ENCODE measurements at places on chromosomes 6 and 20.

- no peak for DNase-seq
These were observed 193.3 kb downstream of the MOXD1 start for GRCh38 chr6:132207991-132208390.

- DNase-seq: no peak
These were observed 20.2 kb downstream of the SCML4 start for GRCh38 chr6:107803957-107804356.

DNA sequence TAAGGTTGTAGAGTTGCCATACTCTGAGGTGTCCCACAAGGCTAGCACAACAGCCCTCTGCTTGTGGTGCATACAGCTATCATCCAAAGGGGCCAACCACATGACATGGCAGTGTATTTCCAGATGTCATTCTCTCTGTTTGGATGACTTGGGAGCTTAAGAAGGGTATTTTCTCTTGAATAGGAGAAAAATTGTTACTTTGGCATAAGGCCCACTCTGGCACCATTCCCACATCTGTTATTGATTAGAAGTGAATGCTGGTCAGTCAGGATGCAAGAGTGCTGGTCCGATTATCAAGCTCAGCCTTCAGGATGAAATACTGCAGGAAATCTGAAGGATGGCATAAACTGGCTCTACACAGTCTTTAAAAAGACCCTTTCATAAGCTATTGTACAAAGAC is 83.6 kb upstream of the C20orf144 start:
- no peak for DNase-seq

DNA sequence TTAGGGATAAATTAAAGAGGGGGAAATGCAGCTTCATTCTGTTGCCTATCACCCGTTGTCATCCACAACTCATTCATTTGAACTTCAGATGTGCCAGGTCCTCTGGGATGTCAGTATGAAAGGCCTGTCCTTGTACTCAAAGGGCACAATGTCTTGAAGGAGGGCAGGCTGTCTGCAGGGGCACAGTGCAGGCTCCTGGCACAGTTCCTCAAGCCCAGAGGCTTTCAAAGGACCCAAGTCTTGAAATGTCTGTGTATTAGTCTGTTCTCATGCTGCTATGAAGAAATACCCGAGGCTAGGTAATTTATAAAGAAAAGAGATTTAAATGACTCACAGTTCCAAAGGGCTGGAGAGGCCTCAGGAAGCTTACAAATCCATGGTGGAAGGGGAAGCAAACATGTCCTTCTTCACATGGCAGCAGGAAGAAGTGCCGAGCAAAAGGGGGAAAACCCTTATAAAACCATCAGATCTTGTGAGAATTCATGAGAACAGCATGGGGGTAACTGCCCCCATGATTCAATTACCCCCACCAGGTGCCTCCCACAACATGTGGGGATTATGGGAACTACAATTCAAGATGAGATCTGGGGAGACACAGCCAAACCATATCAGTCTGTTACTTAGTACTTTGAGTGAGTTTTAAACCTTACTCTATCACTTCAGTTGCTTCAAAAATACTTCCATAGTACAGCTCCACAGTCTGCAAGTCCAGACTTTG is 9.4 kb downstream of the SNX9 start:
- no peak for DNase-seq

DNA sequence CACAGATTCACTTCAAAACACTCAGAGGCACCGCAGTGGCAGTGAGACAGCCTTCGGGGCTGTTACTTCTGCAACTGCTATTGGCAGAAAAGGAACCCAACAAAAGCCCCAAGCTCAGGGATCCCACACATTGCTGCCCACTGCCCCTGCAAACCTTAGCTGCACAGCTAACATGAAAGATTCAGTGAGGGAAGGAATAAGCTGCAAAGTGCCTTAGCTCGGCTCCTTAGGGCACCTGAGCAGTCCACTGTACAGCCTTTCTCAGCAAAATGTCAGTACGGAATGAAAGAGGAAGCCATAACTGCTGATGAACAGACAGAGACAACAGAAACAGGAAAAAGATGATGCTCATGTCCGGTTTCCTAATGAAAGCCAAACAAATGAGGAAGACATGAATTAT is 179.7 kb upstream of the SHLD1 start:
- DNase-seq: no peak

- DNase-seq: no peak
These were observed 8.0 kb downstream of the PNISR start for GRCh38 chr6:99416892-99417767.

DNA sequence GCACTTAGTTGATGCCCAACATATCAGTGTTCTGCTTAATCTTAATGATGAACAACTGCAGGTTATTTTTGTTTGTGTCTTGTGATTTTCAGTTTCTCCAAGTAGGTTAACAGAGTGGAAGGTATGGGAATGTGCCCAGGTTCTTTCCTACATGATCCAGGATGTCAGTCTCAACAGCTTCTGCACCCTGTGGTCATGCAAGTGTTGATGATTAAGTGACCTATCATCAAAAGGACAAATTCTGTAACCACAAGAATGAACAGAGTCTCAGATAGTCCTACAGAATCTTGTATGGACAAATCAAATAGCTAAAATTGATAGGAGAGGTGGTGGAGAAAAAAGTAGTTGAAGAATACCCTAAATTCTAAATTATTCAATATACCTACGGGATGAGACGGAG is 26.1 kb downstream of the MAN1A1 start:
- DNase-seq: no peak

DNA sequence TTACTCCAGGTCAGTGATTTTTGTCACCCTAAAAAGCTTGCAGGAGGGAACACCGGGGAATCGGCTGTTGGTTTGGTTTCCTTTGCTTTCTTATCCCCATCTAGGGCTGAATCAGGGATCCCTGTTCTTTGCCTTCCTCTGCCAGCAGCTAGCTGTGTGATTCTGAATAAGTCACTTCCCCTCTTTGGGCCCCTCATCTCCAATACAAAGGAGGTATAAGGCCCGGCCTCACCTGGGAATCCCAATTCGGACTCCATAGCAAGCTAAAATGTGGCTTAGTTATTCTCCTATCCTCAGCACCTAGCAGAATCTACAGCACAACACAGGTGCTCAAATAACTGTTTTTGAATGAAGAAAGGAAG is 18.5 kb upstream of the ARMC12 start:
- no peak for DNase-seq

DNA sequence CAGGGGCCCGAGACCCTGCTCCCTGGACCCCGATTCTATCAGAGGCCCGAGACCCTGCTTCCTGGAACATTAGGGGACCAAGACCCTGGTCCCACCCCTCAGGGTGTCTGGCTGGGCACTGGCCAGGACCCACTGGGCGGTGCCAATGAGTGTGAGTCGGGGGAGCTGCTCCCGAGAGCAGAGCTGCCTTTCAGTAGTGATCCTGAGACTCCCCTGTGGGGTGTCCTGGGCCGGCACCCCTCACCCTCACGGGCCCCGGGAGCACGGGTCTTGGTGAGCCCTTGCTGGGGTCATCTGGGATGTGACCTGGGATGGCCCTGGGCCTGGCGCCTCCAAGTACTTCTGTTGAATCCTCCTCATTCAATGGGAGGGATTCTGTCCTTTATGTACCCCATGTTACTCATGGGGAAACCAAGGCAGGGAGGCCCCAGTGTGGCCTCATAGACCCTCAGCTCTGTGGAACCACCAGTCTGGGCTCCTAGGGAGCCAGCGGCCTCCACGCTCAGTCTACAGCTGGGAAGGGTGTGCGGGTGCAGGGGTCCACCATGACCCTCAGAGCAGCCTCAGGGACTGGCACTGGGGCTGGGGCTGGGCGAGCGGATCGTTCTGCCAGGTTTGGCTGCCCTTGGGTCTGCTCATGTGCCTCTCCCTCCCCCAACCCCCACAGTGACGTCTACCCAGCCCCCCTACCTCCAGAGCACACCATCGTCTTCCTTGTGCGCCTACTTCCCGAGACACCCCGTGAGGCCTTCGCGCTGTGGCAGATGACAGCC is 25.6 kb downstream of the COL20A1 start:
- DNase-seq: no peak

GRCh38 chr20:62203378-62204030 is 16.6 kb downstream of the HRH3 start:
- DNase-seq: no peak

DNA sequence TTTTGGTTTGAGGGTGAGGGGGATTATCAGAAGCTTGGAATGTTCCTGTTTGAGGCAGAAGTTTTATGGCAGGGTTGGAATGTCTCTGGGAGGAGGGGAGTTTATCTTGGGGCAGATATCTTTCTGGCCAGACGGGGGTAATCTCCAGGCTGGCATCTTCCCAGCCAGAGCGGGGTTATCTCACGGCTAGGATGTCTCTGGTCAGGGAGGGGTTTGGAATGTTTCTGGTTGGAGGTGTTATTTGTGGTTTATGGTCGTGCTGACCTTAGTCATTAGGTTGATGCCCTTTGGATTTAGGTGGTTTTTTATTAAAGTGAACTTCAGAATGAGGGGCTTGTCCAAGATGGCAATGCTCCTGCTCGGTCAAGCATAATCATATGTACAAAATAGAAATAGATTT is 14.8 kb downstream of the PGK2 start:
- no peak for DNase-seq

- DNase-seq: no peak
These were observed 31.9 kb downstream of the C6orf89 start for GRCh38 chr6:36917541-36918193.

DNA sequence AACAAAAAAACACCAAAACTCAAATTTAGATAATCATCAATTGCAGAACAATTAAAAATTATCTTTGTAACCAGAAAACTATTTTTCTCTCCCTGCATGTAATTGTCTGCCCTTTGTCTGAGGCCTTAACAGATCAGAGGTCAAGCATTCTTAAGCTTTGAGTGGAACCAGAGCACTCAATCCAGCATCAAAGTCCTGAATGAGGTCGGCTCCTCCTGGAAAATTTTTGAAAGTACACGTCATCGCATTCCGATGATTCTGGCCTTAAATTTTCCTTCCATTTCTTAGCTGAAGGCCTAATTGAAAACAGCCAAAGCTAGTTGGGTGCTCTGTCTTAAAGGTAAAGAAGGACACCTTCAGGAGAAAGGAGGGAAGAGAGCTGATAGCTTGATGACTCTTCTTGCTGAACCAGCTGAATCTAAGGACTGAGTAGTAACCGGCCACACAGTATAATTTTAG is 510.2 kb upstream of the SULF2 start:
- no peak for DNase-seq

All from stimulated activated CD8-positive, alpha-beta memory T cell treated with anti-CD3 and anti-CD28 coated beads, Interleukin-4, amount 100 ng/mL, for 24 hours (primary cell).